Ovary (tissue), 10 donors: ENCODE measurements at places on chromosomes 7 and 10. TPM values are rescaled to one million over a fixed set of nuclear protein-coding genes. Genes with fewer than 3 reads are reported as not detected.

The SLC26A5 gene
- total RNA-seq, result not detected

DNA sequence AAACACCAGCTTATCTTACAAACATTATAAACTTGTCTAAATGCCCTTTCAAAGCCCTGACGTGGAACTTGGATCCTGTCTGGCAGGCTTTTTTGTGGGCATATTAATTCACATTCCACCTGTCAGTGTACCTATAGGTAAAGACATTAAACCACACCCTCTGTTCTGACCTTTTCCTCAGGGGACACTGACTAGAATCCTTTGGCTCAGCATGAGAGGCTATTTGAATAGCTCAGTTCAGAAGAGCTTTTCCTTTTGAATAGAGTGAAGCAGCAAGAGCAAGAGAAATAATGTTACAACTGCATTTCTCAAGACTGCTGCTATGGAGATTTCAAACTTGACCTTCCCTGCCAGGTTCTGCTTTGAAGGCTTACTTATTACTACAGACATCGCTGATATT is 76.9 kb downstream of the CYP51A1 start:
- DNase-seq, result no peak
- no peaks in the 10 kb centered on the region for H3K36me3 ChIP-seq
- no peak overlapping the region for H3K4me3 ChIP-seq
- H3K27me3 ChIP-seq, result no peaks in the 10 kb centered on the region

- no peaks in the 10 kb centered on the region for H3K27me3 ChIP-seq
- no peak overlapping the region for H3K27ac ChIP-seq
- H3K4me1 ChIP-seq, result no peaks in the 10 kb centered on the region
- no peak overlapping the region for H3K4me3 ChIP-seq
Observed at GRCh38 chr7:140972344-140972743, 42.4 kb downstream of the MRPS33 start.

DNA sequence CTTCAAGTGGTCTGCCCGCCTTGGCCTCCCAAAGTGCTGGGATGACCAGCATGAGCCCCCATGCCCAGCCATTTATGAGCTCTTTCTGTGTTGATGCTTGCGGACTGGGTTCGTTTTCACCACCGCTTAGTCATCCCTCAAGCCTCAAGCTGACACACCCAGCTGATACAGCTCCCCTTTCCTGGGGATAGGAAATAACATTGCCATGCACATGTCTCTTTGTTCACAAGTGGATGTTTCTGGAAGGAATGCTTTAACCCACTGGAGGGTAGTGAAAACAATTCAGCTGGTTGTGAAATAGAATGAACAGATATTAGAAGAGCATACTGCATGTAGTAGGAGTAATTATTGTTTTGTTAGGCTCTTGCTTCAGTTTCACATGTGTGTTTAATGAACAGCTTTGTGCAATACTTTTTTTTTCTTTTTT is 8.5 kb upstream of the METTL27 start:
- no peaks in the 10 kb centered on the region for H3K27me3 ChIP-seq
- DNase-seq, result no peak
- H3K4me3 ChIP-seq, result no peak overlapping the region
- no peak overlapping the region for H3K27ac ChIP-seq
- H3K36me3 ChIP-seq, result no peaks in the 10 kb centered on the region

DNA sequence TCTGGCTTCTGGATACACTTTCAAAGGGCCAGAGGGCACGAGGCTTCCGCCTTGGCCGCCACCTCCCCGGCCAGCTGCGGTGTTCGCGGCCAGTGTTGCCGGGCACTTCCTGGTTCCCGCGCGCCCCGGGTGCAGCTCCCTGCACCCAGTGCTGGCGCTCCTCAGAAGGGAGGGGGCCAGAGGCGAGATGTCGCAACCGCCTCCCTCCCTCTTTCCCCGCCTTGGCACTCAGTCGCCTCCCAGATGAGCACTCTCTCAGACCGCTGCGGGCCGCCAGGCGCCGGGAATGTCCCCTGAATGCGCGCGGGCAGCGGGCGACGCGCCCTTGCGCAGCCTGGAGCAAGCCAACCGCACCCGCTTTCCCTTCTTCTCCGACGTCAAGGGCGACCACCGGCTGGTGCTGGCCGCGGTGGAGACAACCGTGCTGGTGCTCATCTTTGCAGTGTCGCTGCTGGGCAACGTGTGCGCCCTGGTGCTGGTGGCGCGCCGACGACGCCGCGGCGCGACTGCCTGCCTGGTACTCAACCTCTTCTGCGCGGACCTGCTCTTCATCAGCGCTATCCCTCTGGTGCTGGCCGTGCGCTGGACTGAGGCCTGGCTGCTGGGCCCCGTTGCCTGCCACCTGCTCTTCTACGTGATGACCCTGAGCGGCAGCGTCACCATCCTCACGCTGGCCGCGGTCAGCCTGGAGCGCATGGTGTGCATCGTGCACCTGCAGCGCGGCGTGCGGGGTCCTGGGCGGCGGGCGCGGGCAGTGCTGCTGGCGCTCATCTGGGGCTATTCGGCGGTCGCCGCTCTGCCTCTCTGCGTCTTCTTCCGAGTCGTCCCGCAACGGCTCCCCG is at the start of gene FFAR4:
Gene FFAR4 (plus strand): TSS at position 231 of the 842 bp plus-strand sequence. CDS start 56 bp downstream, at position 287.
- no peaks in the 10 kb centered on the region for H3K4me1 ChIP-seq
- no peak for DNase-seq
- H3K36me3 ChIP-seq, result no peaks in the 10 kb centered on the region
- H3K27me3 ChIP-seq, result no peaks in the 10 kb centered on the region
- H3K4me3 ChIP-seq, result peak within 1 kb of the TSS; percentile 9

- H3K4me1 ChIP-seq, result no peaks in the 10 kb centered on the region
- no peaks in the 10 kb centered on the region for H3K27me3 ChIP-seq
- no peaks in the 10 kb centered on the region for H3K36me3 ChIP-seq
- no peak overlapping the region for H3K27ac ChIP-seq
- H3K4me3 ChIP-seq, result no peak overlapping the region
Observed at GRCh38 chr10:12135631-12136030, 6.2 kb downstream of the SEC61A2 start.

DNA sequence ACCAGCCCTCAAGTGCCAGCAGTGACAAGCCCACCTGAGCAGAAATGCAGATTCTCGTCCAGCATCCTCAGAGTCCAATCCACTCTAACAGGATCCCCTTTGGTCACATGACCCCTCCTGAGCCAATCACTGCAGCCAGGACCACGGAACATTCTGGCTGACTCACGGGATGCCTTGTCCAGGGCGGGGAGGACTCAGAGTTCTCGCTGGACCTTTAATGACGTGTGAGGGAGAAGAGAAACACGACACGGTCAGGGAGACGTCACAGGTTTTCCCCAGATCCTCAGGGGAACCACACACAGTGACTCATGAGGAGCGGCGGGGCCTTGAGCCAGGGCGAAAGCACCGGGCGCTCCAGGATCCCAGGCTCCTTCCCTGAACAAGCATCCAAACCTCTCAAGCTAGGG is 155.7 kb downstream of the PTPRN2 start:
- no peak overlapping the region for H3K27ac ChIP-seq
- H3K4me3 ChIP-seq, result no peak overlapping the region
- H3K36me3 ChIP-seq, result no peaks in the 10 kb centered on the region
- no peaks in the 10 kb centered on the region for H3K27me3 ChIP-seq
- DNase-seq, result peak; percentile 50
- H3K4me1 ChIP-seq, result no peaks in the 10 kb centered on the region

- no peak overlapping the region for H3K27ac ChIP-seq
- DNase-seq, result no peak
- no peaks in the 10 kb centered on the region for H3K36me3 ChIP-seq
- H3K4me3 ChIP-seq, result no peak overlapping the region
- H3K4me1 ChIP-seq, result no peaks in the 10 kb centered on the region
Observed at GRCh38 chr10:117619223-117619622, 76.7 kb downstream of the EMX2 start.

DNA sequence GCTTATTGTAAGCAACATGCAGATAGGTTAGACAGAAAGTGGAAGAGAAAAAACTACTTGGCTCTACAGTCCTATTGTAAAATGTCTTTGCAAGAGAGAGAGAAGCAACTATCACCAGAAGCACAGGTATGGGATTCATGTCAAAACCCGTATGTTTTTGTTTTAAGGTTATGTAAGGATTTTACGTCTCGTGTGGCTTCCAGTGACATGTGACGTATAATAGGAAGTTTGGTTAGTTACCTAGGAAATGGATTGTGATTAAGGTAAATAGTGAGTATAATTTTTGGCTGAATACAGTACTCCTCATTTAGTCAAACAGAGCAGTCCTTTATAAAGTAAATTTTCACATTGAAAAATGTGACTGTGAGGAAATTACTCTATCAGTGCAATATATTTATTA is 62.0 kb downstream of the PHF14 start:
- no peaks in the 10 kb centered on the region for H3K36me3 ChIP-seq
- no peak overlapping the region for H3K4me3 ChIP-seq
- no peak for DNase-seq
- H3K4me1 ChIP-seq, result no peaks in the 10 kb centered on the region
- no peak overlapping the region for H3K27ac ChIP-seq
- H3K27me3 ChIP-seq, result no peaks in the 10 kb centered on the region
